ENCODE measurements at places on chromosomes 13 and 19.

- DNase-seq = no peak
These were observed 3.9 kb downstream of the LACC1 start for GRCh38 chr13:43883631-43884030.

DNA sequence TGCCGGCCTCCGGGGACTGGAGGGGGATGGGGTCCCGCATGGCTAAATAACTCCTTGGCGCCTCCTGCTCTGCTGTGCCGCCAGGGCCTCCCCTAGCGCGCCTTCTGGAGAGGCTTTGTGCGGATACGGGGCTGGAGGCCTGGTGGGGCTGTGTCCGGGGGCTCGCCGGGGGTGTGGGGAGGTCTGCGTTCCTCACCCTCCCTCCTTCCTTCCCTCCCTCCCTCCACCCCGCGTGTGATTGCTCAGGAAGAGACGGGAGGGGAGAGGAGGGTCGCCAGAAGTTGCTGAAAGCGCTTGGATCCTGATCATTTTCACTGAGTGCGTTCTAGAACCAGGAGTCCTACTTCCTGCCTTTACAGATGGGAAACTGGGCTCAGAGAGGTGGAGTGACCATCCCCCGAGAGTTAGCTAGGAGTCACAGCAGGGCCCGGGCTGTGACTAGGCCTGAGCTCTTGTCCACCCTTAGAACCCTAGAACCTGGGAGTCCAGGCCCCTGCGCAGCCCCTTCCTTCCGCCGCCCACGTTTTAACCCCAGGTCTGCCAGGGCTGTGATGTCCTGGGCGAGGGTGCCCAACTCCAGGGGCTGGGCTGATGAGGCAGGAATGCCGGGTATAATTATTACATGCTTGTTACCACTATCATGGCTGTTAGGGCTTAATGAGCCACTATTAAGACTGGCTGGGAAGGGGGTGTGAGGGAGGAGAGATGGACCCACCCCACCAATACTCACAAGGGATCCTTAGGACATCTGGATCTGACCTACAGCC is 782 bp upstream of the JUND start:
- DNase-seq = no peak

DNA sequence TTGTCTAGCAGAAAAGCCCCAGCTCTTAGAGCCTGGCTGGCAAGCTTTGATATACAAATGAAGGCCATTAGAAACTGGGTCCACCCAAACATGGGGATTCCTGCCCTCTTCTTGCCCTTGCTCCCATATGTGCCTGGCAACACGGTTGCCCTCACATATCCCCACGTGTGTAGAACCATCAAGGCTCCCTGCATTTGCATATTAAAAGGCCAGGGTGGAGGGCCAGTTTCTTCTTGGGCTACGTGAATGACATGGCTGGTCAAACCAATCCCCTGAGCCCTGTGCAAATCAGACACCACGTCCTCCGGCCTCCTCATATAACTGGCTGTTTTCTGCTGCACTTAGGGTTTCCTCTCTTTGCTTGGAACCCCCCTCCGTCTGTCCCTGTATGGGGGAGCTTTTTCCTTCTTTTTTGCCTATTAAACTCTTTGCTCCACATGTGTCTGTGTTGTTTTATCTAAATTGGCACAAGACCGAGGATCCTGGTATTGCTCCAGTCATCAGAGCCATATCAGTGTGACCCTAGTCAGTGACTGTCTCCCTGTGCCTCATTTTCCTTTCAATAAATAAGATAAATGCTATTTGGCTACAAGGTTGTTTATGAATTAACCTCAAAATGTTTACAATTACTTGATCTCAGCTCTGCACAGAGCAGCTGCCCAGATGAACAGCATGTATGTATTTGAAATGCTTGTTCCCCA is 30.3 kb upstream of the CEACAM1 start:
- DNase-seq = no peak

DNA sequence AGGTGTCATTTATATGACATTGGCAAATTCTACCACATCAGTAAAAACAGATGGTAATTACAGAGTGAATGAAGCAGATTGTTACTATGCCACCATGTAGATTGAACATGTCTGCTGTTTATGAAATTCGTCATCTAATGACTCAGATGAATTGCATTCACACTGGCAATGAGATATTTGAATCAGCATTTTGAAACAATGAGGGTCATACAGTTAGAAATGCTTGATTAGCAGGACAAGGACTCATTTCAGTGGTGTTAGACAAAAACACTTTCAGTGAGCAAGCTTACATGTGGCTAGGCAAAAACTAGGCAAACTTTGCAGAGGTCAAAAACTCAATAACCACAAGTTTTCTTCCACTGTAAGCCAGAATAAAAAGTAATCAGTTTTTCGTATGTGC is 1165.0 kb downstream of the SLITRK1 start:
- DNase-seq = no peak

- peak; percentile 71 for DNase-seq
These were observed 29.1 kb downstream of the VAV1 start for GRCh38 chr19:6801485-6802086.

- no peak for DNase-seq
These were observed 4.6 kb upstream of the PNMA8A start for GRCh38 chr19:46475986-46476385.

GRCh38 chr13:30119476-30119875 is 187.9 kb downstream of the KATNAL1 start:
- no peak for DNase-seq

DNA sequence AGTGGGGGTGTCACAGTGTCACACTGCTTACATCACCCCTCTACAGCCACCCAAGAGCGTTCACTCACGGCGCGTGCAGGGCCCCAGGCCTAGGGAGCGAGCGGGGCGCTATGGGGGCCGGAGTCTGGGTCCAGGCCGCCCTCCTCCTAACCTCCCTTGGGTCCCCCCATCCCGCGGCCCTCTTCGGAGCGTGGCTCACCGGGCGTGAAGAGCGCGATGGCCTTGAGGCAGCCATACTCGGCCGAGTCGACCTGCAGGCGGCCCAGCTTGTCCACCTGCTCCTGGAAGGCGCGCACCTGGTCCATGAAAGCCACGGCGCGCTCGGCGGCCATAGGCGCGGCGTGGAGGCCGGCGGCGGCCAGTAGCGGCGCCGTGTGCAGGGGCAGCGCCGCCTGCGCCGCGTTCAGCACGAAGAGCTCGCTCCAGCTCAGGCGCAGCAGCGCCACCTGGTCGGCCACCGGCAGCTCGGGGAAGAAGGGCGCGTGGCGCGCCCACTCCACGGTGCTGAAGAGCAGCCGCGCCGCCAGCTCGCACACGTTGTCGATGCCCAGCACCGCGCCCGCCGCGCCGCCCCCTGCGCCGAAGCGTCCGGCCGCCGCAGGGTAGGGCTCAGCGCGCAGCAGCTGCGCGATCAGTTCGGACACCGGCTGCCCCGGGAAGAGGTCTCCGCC is 9.4 kb downstream of the OCEL1 start:
- DNase-seq = peak; percentile 52

- no peak for DNase-seq
These were observed 43.1 kb downstream of the PAN3 start for GRCh38 chr13:28181413-28181812.

GRCh38 chr13:76380446-76381065 is 505.6 kb downstream of the KCTD12 start:
- DNase-seq = no peak

GRCh38 chr19:11736696-11737095 is 2.0 kb downstream of the ZNF823 start:
- DNase-seq = no peak

DNA sequence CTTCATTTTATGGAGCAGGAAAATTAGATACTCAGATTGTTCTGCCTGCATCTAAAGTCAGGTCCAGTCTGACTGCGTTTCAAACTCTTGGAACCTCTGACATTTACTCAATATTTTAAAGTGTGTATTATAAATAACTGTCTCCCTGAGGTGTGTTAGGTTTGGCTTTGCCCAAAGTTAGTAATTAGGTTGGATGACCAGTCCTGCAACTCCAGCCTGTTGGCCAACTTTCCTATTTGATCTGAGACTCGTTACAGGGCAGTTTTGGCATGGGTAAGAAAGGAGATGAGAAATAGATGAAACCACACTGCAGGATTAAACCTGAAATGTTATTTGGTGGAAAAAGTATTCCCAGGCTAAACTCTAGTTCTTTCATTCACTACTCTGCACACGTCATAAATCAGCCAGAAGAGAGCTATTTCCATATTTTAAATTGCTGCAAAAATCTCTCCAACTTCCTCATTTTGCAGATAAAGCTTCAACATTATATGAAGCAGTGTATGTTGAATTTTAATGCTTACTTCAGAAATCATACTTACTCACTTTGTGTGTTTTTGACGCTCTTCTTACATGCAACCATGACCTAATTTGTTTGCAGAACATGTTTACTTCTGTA is 357.1 kb downstream of the DCT start:
- DNase-seq = no peak

GRCh38 chr13:47413112-47413511 is 516.3 kb upstream of the HTR2A start:
- DNase-seq = no peak
